ENCODE measurements at places on chromosomes 7 and 10.

GRCh38 chr7:50335795-50336754 lies 31.6 kb downstream of the IKZF1 start:
- DNase-seq: no peak

DNA sequence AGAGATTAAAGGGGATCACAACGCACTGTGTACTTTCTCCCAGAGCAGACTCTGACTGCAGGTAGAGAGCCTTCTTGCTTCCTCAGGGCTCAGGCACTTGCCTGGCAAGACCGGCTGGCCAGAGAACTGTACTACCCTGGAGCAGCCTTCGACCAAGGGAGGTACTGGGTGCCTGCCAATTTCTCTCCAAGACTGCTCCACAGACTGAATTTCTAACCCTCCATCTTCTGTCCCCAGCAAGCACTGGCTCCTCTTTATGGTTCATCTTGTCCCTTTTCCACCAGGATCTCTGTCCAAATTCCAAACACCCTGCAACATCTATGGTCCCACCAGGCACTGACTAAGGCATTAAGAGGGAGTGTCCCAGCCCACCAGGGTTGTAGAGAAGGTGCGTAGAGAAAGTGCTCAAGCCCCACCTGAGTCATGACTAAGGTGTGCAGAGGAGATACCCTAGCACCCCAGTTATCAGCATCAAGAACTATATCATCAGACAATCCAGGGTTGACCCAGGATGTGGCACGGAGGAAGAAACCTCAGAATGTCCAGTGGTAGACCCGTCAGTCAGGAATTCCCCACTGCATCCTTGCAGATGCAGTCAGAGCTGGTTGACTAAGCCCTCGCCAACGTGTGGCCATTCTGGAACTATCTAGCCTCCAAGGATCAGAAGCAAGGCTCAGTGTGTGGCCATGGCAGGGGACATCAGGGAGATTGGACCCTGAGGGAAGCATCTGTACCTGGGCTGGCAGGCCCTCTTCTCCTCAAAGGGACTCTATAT lies 60.9 kb upstream of the CAMK2B start:
- DNase-seq: no peak

DNA sequence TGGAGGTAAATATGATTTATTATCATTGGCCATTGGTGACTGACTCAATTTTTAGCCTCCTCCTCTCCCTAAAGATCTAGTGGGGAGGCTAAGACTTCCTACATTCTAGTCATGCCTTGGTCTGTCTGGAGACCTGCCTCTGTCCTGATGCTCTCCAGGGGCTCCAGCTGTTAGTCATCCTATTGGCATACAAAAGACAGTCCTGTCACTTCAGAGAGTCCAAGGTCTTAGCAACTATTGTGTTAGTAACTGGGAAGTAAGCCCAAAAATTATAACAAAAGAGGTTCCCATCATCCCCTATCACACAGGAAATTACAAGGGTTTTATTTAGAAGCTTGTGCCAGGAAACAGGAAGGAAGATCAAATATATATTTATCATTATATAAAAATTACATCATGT lies 400.6 kb upstream of the VSTM2A start:
- no peak for DNase-seq

DNA sequence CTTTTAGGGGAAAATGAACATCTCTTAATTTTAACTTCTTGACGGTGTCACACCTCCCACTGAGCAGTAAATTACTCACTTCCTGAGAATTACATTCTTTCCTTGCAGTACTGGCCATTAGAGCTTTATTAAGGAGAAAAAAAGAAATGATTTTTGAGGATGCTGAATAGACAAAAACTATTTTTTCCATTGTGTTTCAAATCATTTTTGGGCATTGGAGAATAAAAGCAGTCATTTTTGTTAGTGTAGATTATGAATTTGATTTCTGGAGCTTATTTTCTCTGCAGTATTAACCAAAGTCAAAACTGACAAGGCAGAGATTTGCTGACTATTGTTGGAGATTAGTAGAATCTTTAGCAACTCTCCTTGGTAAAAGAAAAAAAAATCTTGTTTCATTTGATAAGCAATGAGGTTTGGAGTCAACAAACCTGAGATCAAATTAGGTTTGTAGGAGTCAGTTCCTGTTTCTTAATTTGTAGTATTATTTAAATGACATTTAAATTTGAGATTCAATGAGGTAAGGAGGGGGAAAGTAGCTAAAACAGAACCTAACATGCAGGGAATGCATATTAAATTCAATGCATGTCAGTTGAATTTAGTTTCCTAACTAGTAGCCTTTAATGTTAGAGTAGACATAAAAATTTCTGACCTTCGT lies 70.6 kb downstream of the AP3M1 start:
- no peak for DNase-seq

DNA sequence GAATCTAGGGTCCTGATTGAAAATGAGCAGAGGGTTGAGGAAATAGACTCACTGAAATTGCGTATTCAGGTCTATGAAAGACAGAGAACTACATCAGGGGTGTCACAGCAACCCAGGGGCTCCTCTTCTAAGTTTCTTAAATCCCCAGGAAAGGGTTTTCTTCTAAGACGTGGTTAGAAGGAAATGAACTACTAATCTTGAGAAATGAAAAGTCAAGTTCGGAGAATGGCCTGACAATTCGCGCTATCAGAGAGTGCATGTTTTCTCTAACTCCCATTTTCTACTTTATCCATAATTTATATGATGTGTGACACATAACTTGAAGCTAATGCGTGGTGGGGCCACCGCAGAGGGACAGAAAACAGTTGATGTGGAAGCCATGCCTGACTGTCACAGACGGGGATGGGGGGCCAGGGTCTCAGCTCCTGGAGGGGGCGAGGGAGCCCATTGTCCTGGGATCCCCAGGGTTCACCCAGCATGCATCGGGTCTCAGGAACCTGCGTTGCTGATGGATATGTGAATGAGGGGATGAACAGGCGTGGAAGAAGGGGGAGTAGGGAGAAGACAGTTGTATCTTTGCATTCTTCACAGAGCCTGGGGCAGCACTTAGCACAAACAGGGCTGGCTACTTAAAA lies 86.3 kb downstream of the PTPRE start:
- DNase-seq: no peak

GRCh38 chr10:16787361-16787791 lies 29.8 kb downstream of the RSU1 start:
- DNase-seq: no peak

- DNase-seq: no peak
Measured at GRCh38 chr7:1940863-1941262, 270.8 kb downstream of the ELFN1 start.

GRCh38 chr7:156058248-156058647 lies 246.0 kb upstream of the SHH start:
- DNase-seq: no peak

DNA sequence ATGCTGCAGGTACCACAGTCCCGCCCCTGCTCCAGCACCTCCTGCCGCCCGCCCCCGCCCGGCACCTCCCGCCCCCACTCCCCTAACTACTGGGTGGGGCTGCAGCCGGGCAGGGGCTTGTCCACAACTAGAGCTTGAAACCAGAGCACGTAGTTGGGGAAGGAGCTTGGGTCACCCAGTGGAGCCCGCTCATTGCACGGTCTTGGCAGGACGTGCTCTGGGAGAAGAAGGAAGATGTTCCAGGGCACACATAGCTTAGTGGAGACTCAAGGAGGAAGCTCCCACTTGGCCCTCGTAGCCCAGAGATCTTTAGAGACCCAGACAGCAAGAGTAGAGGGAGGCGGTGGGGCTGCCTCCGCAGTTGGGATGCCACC lies 692 bp downstream of the IGFBP1 start:
- DNase-seq: no peak

DNA sequence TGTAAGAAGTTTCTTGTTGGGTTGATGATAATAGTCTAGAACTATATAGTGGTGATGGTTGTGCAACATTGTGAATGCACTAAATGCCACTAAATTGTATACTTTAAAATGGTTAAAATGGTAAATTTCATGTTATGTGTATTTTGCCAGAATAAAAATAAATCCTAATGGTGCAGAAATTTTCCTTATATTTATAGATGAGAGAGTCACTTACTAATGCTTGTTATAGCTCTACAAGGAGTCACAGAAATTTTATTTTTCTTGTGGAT lies 21.1 kb downstream of the SPAG6 start:
- no peak for DNase-seq

DNA sequence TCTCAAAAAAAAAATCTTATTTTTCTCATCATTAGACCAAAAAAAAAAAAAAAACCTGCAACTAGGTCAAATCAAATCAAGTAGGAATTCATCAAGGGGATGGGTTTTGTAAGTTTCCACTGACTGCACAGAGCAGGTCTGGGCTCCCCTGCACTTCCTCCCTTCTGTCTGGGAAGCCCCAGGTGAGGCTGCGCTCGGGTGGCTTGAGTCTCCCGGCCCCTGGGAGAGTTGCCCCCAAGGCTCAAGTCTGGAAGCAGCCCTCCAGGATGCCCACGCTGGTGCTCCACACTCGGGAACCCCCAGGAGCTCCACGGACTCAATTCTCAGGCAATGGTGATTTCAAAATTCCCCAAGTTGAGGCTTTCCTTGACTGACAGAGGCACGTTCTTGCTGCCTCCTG lies 41.7 kb upstream of the RBM33 start:
- no peak for DNase-seq

DNA sequence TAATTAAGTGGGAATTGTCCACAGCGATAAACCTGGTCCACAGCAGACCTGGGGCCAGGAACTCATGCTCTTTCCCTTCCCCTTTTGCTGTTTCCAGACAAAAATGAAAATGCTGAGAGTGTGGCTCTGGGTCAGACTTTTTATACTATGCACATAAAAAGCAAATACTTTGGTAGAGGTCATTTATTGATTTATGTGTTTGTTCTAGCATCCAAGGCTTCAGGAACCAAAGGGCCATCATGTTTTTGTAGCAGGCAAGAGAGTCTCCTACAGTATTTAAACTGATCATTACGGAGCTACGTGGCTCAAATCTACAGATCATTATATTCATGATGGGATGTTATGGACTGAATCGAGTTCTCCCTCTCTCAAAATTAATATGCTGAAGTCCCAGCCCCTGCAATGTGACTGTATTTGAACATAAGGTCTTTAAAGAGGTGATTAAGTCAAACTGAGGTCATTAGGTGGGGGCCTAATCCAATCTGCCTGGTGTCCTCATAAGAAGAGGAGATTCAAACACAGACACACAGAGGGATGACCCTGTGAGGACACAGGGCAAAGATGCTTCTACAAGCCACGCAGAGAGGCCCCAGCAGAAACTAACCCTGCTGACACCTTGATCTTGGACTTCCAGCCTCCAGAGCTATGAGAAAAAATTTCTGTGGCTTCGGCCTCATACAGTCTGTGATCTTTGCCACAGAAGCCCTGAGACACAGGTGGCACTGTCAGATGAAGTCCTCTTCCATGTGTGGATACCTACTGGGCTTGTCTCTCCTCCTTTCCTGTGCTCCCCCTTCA lies 46.1 kb upstream of the RNF32 start:
- no peak for DNase-seq

DNA sequence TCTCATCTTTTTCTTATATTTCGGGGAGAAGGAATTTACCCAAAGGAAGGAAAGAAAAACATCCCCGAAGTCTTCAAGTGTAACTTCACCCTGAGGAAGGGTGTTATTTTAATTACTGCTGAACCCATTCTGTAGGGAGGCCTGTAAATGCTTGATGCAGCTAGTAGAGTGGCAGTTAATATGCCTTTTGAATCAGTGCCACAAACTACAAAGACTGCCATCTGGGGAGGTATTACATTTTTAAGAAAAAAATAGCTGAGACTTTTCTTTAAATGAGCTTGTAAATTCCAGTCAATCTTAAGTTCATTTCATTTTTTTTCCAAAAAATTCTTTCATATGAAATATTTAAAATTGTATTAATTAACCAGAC lies 233.1 kb upstream of the FERD3L start:
- DNase-seq: no peak

DNA sequence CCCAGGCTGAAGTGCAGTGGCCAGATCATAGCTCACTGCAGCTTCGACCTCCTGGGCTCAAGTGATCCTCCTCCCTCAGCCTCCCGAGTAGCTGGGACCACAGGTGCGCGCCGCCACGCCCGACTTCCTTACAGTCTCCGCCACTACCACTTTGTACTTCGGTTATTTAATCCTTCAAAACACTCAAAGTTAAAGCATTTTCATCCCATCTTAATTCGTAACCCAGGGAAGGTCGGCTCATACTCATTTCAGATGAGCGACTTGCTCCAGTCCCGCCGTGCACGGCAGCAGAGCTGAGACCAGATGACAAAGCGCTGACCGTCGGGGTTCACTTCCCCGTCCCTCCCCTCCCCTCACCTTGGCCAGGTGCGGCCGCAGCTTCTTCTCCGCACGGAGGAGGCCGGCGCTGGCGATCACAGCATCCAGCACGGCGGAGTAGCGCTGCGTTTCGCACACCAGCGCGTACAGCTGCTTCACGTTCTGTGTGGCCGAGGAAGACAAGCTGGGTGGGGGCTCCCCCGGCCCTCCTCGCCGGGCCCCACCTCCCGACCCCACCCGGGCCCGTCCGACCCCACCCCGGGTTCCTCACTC lies 457 bp downstream of the NSUN5 start:
- no peak for DNase-seq

DNA sequence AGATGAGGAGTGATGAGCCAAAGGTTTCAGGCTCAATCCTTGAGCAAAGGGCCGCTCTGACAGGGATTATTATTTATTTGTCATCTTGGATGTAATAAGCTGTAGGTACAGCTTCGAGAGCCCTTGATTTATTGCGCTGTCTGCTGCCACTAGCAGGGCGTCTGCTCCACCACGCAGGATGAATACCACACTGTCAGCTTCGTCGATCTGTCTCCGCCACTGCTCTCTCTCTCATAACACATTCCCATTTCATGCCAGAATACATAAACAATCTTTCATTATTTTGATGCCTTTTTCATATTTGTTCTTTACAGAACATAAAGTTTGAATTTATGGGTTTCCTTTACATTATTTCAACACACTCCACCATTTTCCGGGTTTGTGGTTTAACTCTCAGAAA lies 276.6 kb downstream of the LRMDA start:
- DNase-seq: no peak

GRCh38 chr10:122341141-122341810 lies 33.2 kb upstream of the PLEKHA1 start:
- no peak for DNase-seq

DNA sequence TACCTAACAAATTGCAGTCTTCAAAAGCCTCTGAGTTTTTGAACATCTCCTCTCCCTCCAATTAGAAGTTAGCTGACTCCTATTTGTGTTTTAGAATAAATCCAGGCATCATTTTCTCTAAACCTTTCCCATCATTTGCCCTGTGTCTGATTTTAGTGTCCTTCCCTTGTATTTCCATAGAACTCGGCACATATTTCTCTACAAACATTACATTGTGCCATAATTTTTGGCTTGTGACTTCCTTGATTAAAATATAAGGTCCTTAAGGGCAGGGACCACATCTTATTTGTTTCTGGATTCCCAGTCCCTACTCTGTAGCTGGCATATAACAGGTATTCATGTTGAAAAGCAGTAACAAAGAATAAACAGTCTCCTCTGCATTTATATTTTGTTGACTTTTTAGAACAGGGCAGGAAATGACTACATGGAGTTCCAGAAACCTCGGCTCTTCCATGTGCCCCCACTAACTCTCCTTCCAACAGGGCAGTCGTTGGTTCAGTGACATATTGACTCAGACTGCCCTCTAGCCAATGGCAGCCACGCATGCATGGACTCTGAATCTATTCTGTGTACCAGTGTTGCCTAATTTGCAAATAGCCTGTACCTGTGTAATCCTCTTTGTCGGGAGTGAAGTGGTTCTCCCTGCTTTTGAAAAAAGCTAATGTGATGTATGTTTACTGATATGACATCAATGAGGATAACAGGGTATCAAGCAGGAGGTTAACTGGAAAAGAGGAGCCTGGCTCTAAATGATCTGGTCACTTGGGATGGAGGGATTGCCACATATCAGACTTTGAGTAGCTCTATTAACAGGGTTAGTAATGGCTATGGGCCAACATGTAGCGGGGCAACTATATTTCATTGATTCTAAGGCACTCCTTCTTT lies 19.8 kb upstream of the CPN1 start:
- DNase-seq: no peak
